ENCODE measurements at places on chromosomes 6 and 20.

DNA sequence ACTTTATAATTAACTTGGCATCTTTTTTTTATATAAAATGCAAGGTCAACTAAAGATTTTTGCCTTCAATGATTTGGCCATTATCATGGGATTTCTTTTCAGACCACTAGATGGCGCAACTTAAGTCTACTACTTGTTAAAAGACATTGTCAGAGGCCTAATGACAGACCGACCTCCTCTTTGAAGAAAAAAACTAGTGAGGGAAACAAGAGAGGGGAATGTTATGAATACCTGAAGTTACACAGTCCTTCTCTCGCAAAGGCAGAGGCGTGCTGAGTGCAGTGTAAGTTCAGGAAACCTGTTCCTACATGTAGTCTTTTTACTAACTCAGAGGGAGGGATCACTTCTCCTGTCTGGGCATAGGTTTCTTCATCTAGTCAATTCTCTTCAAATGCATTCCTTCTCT, 9.3 kb downstream of the TRAPPC3L start:
- no peak for DNase-seq

DNA sequence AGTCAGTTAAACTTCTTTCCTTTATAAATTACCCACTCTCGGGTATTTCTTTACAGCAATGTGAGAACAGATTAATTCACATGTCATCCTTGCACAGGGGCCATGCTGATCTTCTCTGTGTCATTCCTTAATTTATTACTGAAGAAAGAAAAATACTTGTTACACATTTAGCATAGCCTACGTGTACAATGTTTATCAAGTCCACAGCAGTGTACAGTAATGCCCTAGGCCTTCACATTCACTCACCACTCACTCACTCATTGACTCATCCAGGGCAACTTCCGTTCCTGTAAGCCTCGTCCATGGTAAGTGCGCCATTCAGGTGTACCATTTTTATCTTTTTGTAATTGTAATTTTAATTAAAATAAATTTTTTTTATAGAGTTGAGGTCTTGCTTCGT, 73.6 kb downstream of the RSPH3 start:
- DNase-seq: no peak

DNA sequence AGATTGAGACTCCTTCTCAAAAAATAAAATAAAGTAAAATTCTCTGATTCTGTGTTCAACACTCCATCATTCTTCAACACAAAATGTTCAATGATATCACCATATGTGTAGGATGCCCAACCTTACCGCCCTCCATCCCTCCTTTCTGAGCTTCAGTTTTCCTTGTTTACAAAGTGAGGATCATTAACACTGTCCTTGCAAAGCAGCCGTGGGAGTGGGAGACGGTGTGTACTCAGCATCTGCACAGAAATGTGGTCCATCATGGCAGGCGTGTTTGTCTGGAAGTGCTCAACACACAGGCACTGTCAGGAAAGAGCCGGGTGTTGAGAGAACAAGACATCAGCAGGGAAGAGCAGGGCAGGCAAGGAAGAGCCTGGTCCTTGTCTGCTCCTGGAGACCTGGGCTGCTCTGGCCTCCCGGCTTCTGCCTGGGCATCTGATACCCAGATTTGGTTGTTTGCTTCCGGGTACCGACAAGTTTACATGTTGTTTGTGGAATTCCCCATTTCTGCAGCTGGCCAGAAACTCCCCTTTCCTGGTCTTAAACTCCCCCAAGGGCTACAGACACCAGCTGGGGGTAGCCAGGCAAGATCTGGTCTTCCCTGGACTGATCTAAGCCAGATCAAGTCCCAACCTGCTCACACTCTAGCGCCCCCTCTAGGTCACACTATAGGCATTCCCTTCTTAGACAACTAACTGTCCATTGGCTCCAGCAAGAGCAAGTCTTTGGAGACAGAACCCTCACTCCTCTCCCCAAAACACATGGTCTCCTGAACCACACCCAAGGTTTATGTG, 26.7 kb upstream of the TTPAL start:
- no peak for DNase-seq

DNA sequence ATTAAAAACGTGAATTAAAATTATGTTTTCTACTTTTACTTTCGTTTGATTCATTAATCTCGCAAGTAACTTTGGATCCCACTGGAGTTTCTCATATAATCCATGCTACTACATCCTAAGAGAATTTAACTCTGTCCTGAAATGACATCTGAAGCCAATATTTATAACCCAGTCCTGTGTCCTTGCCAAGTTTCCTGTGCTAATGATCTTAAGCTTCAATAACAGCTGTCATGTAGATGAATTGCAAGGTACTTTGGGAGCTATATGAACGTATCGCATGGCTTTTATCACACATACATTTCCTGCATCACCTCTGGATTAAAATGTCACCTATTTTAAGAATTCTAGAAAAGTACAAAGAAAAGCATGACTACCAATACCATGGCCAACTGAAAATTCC, 833.8 kb upstream of the CITED2 start:
- DNase-seq: no peak

GRCh38 chr6:90429713-90430112, 133.1 kb upstream of the BACH2 start:
- no peak for DNase-seq

GRCh38 chr20:10658876-10659632, 14.7 kb downstream of the JAG1 start:
- DNase-seq: no peak

GRCh38 chr6:131982740-131983259, 31.6 kb upstream of the CCN2 start:
- DNase-seq: no peak

- no peak for DNase-seq
Observed at GRCh38 chr20:9149087-9149486, 80.2 kb downstream of the PLCB4 start.

DNA sequence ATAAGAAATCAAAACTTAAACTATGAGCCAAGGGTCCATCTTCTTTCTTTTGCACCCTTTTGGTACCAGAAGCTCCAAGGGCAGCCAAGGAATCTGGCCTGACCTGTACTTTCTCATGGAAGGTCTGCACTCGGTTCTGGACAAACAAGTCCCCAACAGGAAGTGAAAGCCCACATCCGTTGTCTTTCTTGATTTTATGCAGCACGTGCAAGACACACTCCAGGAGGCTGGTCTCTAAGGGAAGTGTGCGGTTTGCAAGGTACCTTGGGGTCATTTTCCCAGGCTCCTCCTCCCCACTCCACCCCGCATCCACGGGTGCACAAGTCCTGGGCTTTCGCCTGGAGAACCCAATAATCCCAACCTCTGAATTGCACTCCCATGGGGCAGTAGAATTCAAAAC, 101.9 kb downstream of the NFATC2 start:
- no peak for DNase-seq

DNA sequence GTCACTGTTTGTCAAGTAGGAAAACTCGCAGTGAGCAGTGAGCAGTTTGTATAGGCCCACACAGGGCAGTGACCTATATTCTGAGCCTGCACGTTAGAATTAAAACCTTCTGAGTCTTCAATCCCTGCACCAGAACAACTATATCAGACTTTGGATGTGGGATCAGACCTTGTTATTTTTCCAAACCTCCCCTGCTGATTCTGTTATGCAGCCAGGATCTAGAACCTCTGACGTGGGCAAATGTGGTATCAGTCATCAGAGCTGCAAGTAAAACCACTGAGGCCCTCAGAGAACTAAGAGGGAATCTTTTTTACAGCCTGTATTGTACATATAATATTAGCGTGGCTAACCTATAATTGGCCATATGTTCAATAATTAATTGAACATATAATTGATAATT, 32.0 kb upstream of the AKAP7 start:
- no peak for DNase-seq

DNA sequence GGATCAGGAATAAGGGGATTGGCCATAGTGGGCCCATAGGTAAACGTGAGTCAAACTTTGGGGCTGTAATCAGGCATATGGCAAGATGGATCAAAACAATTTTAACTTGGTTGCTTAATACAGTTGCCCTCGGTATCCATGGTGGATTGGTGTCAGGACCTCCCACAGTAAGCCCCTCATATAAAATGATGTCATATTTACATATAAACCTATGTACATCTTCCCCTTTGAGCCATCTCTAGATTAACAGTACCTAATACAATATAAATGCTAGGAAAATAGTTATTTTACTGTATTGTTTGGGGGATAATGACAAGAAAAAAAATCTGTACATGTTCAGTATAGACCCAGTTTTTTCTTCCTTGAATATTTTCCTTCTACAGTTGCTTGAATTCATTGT, 7.4 kb upstream of the ACAT2 start:
- no peak for DNase-seq
